Mucosa of gallbladder (tissue), 1 donor: ENCODE measurements at places on chromosomes 3 and 15.

GRCh38 chr15:31325595-31326155 lies 960 bp upstream of the KLF13 start:
- peak; percentile 59 for DNase-seq

- DNase-seq, result no peak
Measured at GRCh38 chr3:148847351-148847750, 17.7 kb upstream of the CPA3 start.

DNA sequence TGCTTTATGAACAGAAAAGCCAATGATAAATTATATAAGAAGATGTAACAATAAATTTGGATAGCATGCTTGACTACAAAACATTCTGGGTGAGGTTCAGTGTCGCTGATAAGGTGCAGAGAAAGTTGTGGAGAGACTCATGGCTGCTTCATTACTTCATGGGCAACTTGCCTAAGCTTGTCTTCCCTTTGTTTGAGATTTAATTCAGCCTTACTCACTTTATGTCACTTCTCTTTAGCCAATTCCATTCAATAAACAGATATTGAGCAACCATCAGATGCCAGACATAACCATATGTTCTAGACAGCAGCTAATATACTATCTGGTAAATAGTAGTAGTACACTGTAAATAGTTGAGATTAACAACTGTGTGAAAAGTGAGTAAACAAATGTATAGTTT lies 401.5 kb upstream of the FRG2C start:
- DNase-seq, result no peak

DNA sequence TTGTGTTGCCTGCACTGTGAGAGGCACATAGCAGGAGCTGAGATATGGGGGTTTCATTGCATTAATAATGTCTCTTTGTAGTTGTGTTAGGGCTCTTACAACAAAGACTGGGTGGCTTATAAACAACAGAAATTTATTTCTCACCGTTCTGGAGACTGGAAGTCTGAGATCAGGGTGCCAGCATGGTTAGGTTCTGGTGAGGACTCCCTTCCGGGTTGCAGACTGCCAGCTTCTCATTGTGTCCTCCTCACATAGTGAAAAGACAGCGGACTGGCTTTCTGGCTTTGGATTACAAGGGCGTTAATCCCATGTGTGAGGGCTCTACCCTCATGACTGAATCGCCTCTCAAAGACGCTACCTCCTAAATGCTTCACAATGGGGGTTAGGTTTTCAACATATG lies 20.6 kb downstream of the TMEM108 start:
- no peak for DNase-seq

DNA sequence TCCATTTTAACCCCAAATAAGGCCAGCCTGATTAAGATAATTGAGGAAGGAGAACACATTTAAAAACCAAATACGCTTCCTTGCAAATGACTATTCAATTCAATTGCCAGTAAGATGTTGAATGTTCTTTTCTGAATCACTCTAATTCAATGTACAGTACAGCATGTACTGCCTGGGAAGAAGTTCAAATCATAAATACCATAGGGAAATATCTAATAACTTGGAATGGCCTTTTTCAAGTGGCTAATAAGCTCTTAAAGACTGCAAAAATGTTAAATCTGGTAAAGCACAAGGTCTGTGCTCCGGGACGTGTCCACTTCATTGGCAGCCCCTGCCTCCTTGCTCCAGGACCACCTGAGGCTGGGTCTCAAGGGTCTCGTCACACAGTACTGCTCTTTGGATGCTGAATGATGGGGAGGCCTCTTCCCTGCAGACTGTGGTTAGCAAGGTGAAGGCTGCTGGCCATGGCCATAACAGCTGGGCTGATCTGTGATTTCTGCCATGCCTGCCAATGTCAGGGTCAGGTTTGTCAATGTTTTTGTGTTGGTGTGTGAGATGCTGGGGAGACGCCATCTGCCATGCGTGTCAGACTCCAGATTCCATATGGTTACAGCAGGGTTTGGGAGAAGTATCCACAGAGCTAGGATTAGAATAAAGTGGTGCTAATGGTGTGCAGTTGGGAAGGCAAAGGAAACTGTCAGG lies 300.5 kb downstream of the ADAMTS17 start:
- DNase-seq, result no peak

GRCh38 chr15:28068930-28069329 lies 30.2 kb downstream of the OCA2 start:
- DNase-seq, result no peak

GRCh38 chr3:24582431-24583403 lies 88.1 kb upstream of the THRB start:
- DNase-seq, result no peak

- no peak for DNase-seq
Measured at GRCh38 chr15:57403017-57403416, 26.7 kb downstream of the CGNL1 start.

DNA sequence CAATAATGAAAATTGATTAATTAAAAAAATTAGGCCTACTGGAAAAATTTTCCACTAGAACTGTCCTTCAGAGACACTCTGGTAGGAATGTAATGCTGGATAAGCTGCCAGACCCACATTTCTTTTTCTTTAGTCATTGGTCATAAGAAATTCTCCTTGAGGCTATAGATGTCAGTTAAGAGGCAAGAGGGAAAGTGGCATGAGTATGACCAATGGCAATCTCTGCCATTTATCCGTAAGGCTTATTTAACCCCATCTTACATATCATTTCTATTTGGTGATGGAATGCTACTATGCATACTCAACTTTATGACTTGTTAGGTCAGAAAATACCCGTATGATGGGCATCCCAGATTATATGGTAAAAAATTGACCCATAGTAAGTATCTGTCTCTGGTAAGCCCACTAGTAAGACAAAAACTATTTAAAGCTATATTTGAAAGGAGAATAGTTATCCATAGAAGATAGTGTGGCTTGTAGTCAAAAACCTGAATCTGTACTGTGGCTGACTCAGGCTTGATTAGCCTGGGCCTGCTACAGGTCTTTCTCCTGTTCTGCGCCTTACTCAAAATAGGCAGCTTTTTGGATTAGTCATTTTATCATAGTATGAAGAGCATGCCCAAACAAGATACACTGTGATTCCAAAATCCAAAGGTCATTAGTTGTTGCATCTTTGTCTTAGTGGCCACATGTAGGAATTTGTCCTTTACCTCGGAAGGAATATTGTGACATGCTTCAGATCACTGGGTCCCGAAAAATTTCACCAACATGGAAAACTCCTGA lies 314.7 kb downstream of the PYDC2 start:
- DNase-seq, result no peak

DNA sequence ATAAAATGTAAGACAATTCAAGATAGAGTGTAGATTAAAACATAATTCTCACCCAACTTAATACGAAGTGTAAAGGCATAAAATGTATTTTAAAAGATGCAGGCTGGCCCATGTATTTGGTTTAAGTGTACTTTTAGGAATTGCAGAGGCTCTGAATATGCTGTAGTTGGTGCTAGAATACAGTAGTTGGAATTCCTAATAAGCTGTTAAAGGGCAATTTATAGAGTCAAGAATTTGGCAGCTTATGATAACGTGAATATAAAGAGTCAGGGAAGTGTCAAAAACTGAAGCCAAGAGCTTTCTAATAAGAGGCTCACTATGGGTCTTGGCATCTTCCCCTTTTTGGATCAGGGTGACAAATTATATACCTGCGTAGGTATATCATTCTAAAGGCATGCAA lies 36.5 kb downstream of the ADAMTS9 start:
- DNase-seq, result no peak

DNA sequence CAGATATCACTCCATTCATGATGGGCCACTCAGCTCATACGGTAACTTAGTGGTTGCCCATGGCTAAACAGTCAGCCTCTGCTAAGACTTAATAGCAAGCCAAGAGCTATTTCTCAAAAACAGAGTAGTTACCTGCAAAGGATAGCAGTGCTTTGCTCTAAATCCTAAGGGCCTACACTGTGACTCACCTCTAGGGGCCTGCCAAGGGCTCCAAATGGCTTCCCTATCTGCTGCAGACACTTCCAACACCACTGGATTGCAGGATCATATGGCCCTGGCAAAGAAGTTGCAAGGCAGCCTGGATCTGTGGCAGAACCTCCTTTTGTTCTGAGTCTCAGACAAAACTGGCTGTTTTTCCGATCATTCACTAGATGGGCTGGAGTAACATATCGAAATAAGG lies 17.8 kb downstream of the CGGBP1 start:
- DNase-seq, result no peak

DNA sequence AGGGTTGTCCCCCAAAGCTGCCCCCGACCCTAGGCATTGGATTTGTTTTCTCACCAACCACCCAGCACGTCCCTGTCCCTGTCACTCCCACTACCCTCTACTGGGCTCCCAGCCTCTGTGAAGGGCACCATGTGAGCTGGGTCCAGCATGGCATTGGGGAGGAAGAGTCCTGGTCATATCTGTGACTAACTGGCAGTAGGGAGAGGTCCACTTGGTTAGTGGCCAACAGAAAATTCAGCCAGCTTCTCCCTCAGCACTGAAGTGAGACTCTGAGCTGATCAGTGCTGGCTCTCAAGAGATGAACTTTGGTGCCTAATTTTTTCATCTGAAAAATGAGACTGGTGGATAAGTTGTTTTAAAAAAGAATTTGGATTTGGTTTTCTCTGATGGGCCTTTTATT lies 11.3 kb upstream of the KIF23 start:
- DNase-seq, result no peak

- peak; percentile 33 for DNase-seq
Measured at GRCh38 chr3:10753964-10754363, 62.1 kb upstream of the SLC6A11 start.

DNA sequence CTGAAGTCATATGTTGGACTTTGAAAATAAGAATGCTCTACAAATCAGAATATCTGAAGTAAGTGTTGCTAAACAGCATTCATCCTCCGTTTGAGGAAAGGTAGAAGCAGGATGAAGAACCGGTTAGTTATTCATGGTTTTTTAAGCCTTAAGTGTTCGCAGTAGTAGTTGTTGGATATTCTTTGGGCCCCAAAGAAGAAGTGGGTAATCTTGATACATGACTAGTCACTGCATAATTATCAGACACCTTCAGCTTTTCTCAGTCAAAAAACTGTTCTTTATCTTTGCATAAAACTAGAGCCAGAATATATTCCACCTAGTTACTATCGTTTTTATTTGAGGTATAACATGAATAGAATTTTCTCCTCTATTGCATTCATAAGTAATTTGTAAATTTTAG lies 13.8 kb downstream of the RAB5A start:
- no peak for DNase-seq

GRCh38 chr3:124854009-124854408 lies 33.2 kb downstream of the ITGB5 start:
- DNase-seq, result no peak

DNA sequence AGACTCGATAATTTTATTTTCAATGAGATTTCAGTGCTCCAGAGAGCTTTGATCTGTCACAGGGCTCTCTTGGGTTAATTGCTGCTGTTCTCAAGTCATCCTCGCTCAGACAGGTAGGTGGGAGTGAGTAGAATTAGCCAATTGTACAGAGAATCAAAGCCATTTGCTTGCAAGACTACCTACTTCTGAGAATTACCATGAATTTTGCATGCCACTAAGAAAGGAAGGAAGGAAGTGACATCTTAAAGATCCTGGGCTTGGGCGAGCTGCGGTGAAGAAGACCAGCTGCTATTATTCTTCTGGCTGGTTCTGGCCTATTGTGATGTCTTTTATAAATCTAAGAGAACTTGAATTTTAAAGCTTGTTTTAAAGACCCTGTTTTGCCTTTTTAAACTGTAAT lies 154.1 kb upstream of the LPP start:
- no peak for DNase-seq

GRCh38 chr15:35728219-35728940 lies 182.4 kb upstream of the DPH6 start:
- DNase-seq, result peak; percentile 18

DNA sequence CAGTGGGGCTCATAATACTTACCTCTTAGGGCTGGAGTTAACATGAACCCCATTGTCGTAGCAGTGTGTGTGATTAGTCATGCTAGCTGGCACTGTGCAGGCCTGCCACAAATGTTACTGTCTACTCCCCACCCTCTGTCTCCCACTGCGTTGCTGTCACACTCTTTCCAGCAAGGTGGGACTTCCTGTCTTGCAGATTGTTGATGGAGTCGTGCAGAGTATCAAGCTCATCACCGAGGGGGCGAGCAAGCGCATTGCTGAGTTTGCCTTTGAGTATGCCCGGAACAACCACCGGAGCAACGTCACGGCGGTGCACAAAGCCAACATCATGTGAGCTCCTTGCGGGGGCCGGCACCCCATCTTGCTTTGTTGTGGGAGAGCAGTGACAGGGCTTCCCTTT lies 12.9 kb downstream of the IDH3A start:
- no peak for DNase-seq

- DNase-seq, result no peak
Measured at GRCh38 chr15:52800828-52801747, 11.0 kb upstream of the ONECUT1 start.

- DNase-seq, result no peak
Measured at GRCh38 chr3:129310111-129311011, 31.7 kb downstream of the HMCES start.

DNA sequence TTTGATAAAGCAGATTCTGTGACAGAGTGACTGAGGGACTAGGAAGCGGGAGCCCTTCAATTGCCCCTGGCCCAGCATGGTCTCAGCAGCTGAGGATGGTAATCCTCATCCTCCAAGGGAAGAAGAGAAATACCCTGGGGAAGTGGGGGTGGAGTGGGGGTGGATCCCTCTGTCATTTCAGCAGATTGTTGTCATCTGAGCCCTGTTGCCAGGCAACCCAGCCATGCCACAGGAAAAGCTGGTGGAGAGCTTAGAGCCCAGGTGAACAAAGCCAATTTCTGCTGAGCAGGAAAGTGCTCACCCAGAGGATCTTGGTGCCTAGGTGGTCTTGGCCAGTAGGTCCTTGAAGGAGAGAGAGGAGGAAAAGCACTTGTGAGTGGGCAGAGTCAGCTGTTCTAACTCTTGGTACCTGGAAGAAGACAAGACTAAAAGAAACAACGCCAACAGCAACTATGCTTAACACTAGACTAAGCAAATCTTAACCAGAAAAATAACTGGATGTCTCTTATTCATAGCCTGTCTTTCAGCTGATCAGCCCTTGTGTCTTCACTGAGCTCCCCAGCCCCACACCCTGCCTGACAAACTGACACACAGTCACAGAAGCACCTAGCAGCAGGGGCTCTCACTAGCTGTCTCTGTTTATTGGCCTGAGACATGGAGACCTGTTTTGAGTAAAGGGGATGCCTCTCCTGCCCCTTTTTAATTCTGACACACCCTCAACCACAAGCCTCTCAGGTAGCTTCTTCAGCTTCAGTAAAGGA lies 40.1 kb upstream of the DCLK3 start:
- no peak for DNase-seq

GRCh38 chr3:33218446-33219174 lies at the start of gene SUSD5:
TSS of gene SUSD5 (minus strand) at chr3:33218810. CDS start at chr3:33218797, 13 bp downstream.
- DNase-seq, result no peak

DNA sequence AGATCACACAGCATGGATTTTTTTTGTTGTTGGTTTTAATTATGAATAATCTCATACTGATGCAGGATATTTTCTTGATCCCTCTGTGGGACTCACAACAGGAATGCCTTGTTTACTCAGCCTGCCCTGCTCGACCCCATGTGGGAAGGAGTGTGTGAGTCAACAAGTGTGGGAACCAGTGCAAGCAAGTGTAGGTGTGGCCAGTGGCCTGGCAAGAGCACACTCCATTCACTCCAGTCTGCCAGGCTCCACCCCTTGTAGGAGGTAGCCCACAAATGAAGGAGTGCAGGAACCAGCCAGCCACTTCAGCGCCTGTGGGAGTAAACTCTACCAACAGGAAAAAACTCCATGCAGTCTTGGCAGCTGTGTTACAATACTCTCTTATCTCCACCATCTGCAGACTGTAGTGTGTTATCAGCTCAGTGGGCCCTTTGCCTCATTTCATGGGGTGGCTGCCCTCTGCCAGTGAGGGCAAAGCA lies 393.6 kb downstream of the OTOL1 start:
- peak; percentile 84 for DNase-seq
